Stimulated activated CD4-positive, alpha-beta T cell treated with anti-CD3 and anti-CD28 coated beads, Interleukin-12 subunit alpha, Interleukin-12 subunit beta, amount 100 ng/mL, for 4 hours (primary cell): ENCODE measurements at places on chromosomes 16 and 17.

DNA sequence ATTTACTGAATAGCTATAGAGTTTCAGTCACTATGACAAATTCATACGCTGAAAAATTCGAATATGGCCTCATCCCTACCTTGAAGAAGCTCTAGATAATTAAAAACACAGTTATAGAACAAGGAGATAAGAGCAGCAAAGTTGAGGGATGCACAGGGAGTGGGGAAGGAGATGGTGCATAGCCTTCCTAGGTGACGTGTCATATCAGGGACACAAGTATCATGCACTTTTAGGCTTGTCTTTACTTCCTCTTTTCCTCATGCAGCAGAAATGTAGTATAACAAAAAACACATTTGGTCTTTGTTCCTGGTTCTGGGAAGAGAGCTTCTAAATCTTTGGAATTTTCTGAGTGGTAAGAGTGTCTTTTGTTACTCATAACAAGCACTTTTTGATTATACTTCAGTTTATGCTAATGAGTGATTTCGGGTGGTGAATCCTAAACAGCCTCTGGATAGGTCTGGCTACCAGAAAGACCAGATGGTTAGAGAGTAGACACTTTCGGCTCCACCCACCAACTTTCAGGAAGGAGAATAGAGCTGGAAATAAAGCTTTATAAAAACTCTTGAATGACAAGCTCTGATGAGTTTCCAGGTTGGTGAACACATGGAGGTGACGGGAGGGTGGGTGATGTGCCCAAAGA is 341.4 kb downstream of the UTP18 start:
- DNase-seq, result no peak

- DNase-seq, result no peak
These were observed 81.8 kb downstream of the SPACA3 start for GRCh38 chr17:33073416-33073815.

GRCh38 chr16:80300456-80300855 is 240.3 kb upstream of the DYNLRB2 start:
- no peak for DNase-seq

DNA sequence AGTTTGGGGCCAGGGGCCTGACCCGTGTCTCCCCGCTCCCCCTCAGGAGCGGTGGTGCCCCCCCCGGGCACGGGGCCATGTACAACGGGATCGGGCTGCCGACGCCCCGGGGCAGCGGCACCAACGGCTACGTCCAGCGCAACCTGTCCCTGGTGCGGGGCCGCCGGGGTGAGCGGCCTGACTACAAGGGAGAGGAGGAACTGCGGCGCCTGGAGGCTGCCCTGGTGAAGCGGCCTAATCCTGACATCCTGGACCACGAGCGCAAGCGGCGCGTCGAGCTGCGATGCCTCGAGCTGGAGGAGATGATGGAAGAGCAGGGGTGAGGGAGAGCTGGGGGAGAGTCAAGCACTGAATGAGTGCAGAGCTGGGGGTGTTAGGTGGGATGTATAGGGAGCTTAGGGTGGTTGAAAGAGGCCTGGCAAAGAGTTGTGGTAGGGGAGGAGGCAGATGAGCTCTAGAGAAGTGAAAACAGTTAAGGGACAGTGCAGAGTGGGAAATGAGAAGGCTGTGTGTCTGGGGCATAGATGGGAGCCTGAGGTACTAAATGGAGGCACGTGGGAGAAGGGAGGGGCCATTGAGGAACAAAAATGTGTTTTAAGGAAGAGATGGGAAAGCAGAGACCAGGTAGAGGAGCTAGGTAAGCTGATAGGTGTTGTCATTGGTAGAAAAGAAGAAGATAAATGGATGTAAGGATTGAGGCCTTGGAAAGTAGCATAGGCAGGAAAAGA is 4.0 kb downstream of the SRRM2 start:
- DNase-seq, result no peak

GRCh38 chr16:30786115-30786935 is 680 bp downstream of the ZNF629 start:
- no peak for DNase-seq

- DNase-seq, result no peak
These were observed 10.5 kb upstream of the MTSS2 start for GRCh38 chr16:70696355-70696754.

DNA sequence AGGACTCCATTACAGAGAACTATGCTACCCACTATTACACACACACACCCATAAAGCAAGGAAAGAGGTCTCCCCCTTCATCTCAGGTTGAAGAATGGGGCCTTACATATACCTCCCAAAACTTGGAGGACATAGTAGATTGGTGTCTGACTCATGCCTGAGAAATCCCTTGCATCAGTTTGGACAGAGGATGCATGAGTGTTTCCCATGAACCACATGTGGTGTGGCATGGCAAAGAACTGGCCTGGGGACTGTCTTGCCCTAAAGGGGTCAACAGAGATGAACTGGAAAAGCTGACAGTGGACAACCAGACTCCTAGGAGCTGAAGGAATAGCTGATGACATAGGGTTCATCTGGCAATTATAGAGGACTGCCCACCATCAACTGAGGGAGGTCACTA is 54.0 kb downstream of the DYNLRB2 start:
- DNase-seq, result no peak
